ENCODE measurements at places on chromosomes 16 and 17.

DNA sequence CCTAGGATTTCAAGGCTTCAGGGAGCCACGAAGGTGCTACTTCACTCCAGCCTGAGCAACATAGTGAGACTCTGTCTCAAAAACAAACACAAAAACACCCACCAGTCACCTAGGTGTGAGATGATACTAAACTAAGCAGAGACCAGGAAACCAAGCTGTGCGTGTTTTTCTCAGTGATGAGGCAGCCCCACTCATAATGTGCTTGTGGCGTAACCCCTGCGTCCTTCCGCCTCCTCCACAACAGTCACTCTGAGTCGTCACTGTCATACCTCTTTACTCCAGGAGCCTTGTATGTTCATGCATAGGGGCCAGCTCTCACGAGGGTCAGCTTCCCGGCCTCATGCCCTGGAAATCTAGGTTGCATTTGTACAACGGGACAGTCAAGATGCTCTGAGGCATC is 31.1 kb upstream of the SLC47A1 start:
- DNase-seq: no peak

DNA sequence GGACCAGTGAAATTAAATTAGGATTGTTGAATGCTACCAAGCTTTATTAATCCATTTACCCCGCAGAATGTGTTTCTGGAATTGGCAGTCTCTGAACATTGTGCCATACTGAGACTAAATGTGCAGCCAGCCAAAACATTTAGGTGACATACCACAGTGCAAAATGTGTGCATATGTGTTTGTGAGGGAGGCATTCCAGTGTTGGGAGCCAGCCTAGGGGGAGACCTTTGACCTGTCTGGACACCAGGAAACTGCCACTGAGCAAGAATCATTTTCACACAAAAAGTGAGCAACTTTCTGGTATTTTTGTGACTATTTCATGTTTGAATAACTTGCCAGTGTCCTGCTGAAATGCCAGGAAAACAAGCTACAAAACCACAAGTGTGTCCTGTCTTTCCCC is 64.7 kb upstream of the SLC12A3 start:
- DNase-seq: no peak

DNA sequence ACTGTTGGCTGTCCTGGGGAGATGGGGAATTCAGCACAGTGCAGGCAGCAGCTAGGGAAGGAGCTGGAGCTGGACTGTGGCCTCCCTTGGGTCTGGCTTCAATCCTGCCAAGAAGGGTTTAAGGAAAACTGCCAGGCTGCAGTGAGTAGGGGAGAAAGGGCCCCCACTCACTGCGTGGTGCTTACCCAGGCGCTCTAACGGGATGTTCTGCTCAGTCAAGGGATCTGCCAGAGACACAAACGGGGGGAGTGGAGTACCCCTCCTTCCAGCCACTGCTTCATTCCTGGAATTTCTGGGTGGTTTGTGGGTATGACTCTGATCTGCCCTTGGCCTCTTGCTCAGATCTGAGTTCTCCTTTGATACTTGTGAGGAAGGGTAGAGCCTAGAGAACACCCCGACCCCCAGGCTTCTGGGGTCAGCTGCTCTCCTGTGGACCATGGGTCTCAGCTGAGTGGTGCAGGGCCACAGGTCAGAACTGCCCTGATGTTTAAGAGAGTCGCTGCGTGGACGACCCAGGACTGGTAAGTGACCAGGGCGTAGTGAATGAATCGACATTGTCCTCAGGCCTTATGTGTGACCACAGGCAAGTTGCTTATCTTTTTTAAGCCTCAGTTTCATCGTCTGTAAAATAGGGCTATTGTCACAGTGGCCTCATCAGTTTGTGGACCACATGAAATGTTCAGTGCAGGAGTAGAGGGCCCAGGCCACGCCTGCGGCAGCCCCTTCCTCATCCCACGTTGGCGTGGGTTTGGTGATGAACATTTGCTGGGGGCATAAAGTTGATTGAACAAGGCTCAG is 9.6 kb downstream of the CRISPLD2 start:
- no peak for DNase-seq

GRCh38 chr17:16962804-16963203 is 9.1 kb downstream of the TNFRSF13B start:
- DNase-seq: peak; percentile 41

- DNase-seq: peak; percentile 92
Observed at GRCh38 chr17:49514071-49514721, 19.1 kb downstream of the NGFR start.

GRCh38 chr17:50087246-50087911 is 7.8 kb upstream of the PDK2 start:
- peak; percentile 90 for DNase-seq

Measured in posterior vena cava (tissue), 2 donors.